Left ventricle myocardium inferior (tissue), 1 donor: ENCODE measurements at places on chromosomes 3 and 15.

- no peak for DNase-seq
Observed at GRCh38 chr3:63731866-63732265, 79.4 kb downstream of the SNTN start.

- DNase-seq = no peak
Observed at GRCh38 chr3:79618883-79619282, 148.9 kb downstream of the ROBO1 start.

- no peak for DNase-seq
Observed at GRCh38 chr3:55899887-55900286, 412.8 kb upstream of the WNT5A start.

GRCh38 chr3:138082085-138082991 lies 33.1 kb downstream of the DZIP1L start:
- no peak for DNase-seq

GRCh38 chr3:71265365-71265915 lies 318.1 kb downstream of the FOXP1 start:
- no peak for DNase-seq

- no peak for DNase-seq
Observed at GRCh38 chr15:83225449-83225848, 17.8 kb upstream of the HDGFL3 start.

DNA sequence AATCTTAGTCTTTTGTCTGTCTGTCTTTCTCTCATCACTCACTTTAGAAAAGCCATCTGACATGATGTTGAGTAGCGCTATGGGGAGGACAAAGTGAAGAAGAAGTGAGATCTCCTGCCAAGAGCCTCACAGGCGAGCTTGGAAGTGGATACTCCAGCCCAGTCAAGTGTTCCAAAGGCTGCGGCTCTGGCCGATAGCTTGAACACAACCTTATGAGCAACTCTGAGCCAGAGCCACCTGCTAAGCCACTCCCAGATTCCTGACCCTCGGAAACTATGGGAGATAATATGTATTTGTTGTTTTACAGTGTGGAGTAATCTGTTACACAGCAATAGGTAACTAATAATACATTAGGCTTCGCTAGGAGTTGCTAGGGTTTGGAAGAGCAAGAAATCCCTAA lies 76.2 kb downstream of the MB21D2 start:
- DNase-seq = no peak

DNA sequence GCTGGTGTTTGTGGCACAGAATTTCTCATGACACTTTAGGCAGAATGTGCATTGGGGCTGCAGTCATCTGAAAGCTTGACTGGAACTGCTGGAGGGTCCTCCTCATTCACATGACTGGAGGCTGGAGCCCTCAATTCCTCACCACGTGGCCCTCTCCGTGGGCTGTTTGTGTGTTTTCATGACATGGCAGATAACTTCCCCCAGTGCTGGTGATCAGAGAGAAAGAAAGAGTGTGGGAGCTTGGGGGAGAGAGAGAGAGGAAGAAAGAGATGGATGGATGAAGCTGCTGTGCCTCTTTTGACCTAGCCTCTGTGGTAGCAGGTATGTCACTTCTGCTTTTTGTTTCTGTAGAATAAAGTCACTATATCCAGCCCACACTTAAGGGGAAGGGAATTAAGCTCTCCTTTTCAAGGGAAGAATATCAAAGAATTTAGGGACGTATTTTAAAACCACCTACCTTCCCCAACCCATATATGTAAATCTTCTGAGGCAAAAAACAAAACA lies 169.6 kb upstream of the IL12A start:
- DNase-seq = no peak

GRCh38 chr3:12810013-12810780 lies 13.7 kb downstream of the CAND2 start:
- peak; percentile 96 for DNase-seq

DNA sequence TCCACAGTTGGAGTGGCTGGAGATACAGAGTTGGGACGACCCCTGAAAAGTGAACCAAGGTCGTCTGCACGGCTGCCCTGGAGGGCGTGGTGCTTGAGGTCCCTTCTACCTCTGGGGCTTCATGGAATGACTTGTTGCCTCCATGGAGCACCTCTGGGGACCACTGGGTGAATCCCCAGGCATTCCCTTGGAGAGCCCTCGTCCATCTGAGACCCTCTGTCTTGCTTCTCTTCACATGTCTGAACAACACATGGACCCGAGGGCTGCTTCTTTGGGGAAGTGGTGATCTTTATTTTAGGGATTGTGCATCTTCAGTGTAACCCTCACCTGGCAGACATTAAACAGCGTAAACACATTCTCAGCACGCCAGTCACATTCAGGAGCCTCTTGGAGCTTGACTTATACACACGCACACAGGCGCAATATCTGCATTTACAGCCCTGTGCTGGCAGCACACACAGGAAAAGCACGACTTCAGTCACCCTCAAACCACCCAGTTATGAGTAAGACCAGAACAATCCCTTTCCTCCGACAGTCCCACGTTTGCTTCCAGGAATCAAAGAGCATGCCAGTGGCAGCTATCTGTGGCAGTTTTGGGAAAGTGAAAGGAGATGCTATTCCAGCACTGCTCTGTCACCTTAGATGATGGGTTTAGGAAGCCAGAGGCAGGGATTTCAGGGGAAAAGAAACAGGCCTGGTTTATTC lies 12.6 kb downstream of the FAM107A start:
- no peak for DNase-seq

GRCh38 chr3:185313693-185314246 lies 49.2 kb upstream of the MAP3K13 start:
- DNase-seq = no peak

DNA sequence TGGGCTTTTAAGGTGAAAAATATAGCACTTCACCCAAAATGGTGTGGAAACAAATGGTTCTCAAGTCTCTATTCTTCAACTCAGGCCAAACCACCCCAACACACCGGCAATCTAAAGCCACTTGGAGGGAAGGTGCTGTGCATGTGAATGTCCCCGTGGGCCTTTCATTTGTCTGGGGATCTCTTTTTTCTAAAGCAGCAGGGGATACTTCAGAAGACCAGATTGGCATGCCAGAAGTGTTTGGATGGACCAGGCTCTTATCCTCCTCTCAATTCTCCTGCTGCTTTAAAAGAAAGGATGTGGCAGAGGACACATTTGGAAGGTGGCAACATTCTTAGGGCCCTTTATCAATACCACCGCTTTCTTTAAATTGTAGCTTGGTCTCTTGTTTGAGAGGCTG lies 193.1 kb downstream of the MEIS2 start:
- no peak for DNase-seq

GRCh38 chr15:100517846-100518245 lies 10.9 kb downstream of the CERS3 start:
- no peak for DNase-seq

DNA sequence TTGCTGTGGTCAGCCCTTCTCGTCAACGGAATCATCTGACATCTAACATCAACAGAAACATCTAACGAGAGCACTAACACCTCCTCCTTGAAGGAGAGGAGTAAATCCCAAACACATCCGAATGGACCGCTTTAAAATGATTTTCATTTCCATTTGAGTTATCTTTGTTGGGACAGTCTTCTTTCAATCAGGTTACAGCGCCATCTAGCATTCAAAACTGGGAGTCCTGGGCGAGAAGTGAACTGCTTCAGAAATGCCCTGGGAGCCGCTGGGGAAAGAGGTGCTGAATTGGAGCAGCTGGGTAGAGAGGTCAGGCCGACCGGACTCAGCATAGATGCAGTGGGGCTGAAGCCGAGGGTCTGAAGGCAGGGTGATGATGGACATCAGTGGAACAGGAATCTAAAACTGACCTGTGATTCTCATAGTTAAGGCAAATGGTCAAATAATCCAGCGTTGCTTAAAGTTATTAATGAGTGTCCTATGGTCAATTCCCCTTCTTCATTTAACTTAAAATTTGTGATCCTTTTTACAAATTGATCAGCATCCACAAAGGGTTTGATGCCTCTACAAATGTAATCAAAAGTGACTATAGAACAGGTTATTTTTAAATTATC lies 170.0 kb upstream of the NDN start:
- no peak for DNase-seq

- DNase-seq = peak; percentile 46
Observed at GRCh38 chr3:16311960-16312451, 47.0 kb downstream of the OXNAD1 start.

GRCh38 chr3:23704298-23704697 lies 101.5 kb upstream of the UBE2E1 start:
- DNase-seq = no peak

DNA sequence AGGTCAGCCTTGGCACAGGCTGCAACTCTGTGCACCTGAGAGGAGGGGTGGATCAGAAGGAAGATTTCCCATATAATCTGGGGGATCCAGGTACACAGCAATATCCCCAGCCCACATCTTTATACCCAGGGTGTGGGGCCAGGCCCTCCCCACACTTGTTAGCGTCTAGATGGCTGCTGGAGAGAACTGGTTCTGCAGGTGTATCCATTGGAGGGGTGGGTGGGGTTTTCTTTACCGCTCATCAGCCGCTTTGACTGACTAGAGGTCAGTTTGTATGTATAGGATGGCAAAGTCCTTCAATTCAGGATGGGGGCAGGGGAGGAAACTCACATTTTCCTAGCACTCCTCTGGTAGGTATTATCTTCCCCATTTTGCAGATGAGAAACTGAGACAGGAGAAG lies 92.5 kb downstream of the IL20RB start:
- no peak for DNase-seq
